ENCODE measurements at places on chromosomes 16 and 17.

- DNase-seq, result peak; percentile 90
Observed at GRCh38 chr17:35244341-35245195, 1.7 kb downstream of the SLFN5 start.

DNA sequence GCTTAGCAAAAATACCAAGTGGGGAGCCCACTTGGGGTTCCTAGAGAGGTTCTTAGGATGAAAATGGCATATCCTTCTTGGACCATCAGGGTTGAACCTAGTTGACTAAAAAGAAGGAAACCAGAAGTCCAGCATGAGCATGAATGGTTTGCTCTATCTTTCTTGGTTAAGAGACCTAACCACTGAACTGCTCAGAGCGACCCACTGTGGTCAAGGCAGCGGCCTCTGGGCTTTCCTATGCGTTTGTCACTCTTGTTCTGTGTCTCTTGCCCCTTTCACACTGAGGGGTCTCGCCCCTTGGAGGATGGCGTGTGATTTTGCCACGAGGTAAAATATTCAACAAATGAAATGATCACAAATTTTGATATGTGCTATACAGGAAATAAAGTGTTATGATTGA lies 526 bp upstream of the BORCS6 start:
- DNase-seq, result no peak

- no peak for DNase-seq
Observed at GRCh38 chr17:8643855-8644506, 13.5 kb upstream of the MYH10 start.

- DNase-seq, result no peak
Observed at GRCh38 chr16:79758615-79759346, 158.2 kb upstream of the MAF start.

DNA sequence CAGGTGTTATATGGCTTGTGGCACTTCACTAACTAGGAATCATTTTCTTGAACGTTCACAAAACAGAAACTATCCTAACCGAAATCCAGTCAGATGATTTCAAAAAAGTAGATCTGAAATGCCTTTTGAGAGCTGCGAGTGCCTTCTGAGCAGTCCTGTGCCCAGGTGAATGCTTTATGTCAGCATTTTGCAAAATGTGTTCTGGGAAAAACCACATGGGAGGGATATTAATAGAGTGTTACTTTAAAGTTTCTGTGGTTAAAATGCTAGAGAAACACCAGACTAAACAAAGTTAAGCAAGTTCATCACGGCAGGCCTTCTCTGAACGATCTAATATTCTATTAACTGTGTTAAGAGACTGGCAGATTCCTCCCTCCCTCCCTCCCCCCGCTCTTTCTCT lies 15.8 kb upstream of the RGS9 start:
- no peak for DNase-seq

GRCh38 chr16:79792664-79793351 lies 192.3 kb upstream of the MAF start:
- DNase-seq, result no peak

DNA sequence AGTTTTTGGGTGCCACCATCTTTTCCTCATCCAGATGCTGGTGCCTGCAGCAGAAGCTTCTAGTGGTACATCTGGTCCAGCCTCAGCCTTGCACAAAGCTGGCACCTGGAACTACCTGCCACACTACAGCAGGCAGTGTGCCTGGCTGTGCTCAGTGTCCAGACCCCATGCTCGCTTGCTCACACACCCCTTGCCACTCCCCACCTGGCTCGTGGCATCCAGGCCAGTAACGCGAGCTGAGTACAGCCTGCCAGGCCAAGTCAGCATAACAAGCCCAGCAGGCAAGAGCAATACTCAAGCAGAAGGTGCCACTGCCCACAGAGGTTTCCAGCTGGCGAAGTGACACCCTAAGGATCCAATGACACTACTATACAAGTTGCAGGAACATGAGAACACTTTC lies 29.7 kb upstream of the KIF2B start:
- DNase-seq, result no peak

DNA sequence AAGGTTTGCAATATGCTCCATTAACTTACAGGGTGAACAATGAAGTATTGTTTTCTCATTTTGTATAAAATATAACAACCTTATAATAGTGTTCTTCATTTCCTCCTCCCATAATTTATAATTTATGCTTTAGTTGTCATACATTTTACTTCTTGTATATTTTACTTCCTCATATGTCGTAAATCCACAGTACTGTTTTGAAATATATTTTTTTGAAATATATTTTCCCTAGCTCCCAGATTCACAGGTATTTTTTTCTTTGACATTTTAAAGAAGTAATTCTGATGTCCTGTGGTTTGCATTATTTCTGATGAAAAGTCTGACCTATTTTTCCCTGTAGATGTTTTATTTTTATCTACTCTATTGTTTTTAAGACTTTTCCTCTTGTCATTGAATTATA lies 52.7 kb downstream of the VMP1 start:
- no peak for DNase-seq

- no peak for DNase-seq
Observed at GRCh38 chr17:74160656-74161502, 42.6 kb upstream of the RPL38 start.

DNA sequence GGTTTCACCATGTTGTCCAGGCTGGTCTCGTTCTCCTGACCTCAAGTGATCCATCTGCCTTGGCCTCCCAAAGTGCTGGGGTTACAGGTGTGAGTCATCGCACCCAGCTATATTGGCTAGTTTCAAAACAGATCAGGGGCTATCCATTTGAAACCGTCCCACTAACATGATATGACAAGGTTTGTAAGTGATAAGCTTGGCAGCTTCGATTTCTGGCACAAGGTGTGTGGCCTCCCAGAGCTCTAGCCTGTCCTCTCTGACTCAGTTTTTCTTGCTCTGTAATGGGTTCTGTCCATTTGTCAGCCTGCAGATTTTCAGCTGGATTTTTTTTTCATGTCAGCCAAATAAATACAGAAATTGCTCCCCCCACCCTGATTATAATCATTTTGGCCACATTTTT lies 31.8 kb upstream of the TENT4B start:
- DNase-seq, result no peak

- no peak for DNase-seq
Observed at GRCh38 chr16:62539657-62540056, 503.4 kb upstream of the CDH8 start.

DNA sequence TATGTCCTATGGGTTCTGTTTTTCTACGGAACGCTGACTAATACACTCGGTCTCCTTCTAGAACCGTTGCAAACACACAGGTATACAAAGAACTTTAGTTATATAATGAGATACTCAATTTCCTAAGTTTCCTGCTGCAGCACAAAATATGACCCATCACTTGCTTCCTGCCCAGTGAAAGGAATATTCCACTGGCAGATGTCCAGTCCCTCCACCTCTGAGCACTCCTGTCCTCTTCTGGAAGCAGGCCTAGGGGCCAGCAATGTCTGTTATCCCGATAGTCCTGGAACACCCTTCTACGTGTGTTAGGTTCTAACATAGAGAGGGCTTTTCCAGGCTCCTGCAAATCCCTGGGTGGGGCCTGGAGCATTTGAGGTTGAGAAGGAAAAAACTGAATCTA lies 32.7 kb downstream of the ADAMTS18 start:
- no peak for DNase-seq
